ENCODE measurements at places on chromosomes 7 and 10.

DNA sequence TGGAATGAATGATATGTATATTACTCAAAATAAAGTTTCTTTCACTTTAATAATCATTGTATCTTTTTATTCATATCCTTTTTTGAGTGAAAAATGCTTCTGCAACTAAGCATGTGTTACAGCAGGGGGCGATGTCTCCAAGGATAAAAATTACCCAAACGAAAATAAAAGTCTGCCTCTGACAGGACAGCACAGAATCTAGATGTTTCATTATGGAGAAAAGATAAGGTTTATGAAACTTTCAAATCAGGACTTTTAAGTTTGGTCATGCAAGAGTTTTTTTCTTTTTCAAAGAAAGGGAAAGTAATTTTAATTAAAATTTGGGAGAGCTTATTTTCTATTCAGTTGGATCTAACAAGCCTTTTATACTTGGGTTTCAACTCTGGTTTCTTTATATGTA, 48.4 kb downstream of the TES start:
- peak; percentile 80 for DNase-seq

DNA sequence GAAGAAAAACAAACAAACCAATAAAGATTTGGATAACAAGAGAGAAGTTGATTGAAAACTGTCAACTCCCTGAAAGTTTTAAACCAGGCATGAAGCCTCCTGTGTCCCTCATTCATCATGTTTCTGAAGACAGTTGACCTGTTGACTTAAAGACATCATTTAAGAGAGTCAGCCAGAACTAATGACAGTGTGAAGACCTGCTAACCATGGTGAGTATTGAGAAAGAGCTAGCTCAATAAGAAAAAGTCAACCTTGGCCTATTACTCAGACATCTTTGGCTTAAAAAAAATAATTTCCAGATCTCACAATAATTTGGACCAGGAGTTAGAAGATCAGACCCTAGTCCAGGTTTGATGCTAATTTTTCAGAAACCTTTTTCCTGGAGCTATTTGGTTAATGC, 45.3 kb upstream of the ANKRD1 start:
- DNase-seq = no peak

DNA sequence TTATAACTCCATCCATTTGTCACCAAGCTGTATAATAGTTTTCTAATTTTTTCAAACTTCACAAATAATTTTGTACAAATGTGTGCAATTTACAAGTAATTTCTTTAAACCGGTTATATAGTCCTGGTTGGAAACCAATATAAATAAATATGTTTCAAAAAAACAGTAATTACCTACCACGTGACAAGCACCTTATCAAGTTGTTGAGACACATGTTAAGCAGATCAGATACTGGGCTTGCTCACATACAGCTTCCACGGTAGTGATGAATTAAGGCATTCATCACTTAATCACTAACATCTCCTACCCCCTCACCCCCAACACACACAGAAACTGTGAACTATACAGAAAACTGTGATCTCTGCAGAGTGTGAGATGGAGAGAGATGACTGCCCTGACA, 630.0 kb upstream of the MBL2 start:
- no peak for DNase-seq

- DNase-seq = peak; percentile 39
Measured at GRCh38 chr10:35607475-35608327, 2.6 kb downstream of the GJD4 start.

DNA sequence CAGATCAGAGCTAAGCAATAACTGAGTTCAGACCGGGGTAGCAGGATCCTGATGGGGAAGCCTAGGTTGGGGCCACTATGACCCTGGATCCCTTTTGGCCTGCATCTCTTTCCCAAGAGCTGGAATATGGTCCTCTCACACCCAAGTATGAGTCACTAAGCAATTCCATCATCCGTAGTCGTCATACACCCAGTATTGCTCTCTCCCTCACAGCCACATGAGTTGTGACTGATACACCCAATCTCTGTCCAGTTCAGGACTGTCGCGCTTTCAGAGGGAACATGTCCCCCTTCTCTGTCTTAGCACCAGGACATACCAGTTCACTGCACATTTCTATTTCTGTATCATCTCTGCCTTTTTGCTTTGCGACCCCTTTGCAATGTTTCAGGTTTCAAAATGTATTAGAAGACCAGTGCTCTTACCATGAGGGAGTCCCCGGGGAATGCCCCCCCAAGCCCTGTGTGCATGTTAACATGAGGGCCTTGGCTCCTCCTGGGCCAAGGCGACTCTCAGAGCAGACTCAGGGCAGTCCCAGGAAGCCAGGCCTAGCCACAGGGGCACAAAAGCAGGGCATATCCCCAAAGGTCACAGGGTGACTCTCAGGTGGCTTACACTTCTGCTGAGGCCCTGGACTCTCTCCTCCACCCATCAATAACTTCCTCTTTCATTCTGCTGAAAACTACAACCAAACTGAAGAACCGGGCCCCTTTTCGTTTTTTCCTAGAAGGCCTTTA, 75.3 kb upstream of the SAMD8 start:
- no peak for DNase-seq

GRCh38 chr10:118214776-118215175, 127.3 kb downstream of the FAM204A start:
- DNase-seq = no peak

DNA sequence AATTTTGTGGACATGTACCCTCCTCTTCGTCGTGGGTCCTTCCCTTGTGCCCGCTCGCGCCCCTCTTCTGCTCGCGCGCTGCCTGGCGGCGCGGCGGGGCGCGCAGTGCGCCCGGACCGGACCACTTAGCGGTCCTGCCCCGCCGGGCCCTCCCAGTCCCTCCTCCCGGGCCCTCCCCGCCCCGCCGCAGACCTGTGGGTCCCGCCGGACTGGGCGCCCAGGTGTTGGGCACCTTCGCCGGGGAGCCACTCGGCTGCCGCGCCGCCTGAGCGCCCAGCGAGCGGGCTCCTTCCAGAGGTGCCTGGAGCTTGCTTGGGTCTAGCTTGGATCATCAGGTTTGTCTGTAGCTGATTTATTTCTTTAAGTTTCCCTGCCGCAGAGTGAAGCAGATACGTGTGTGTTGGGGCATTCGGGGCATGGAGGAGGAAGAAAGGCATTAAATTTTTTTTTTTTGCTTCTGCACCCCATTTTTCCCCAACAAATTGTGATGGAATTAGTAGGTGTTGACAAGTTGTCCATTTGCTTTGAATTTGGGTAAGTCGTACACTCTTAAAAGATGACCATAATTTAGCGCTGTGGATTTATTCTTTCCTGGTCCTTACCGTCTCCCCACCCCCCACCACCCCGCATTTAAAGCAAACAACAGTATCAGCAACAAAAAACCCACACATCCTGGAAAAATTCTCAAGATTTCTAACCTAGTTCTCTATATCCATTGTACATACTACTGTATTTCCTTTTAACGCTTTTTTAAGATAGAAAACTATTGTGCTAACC, 905 bp downstream of the C1GALT1 start:
- DNase-seq = peak; percentile 66
